Cardiac ventricle fibroblast (primary cell): ENCODE measurements at places on chromosomes 16 and 17. TPM values are rescaled to one million over a fixed set of nuclear protein-coding genes. Genes with fewer than 3 reads are reported as not detected.

PGAP6 gene
- total RNA-seq: 28.3 and 44.1 TPM in 2 replicates

IL34 gene
- total RNA-seq: 0.78 and 4.9 TPM in 2 replicates

KIF2B gene
- not detected in 2 replicates for total RNA-seq

WNK4 gene
- 1.4 and 1.5 TPM in 2 replicates for total RNA-seq

ICAM2 gene
- total RNA-seq: 12.2 and 17.6 TPM in 2 replicates

DHX40 gene
- total RNA-seq: 43.9 and 45.7 TPM in 2 replicates

TBX4 gene
- total RNA-seq: not detected in 2 replicates

TEX14 gene
- 0.34 TPM in 1 of 2 replicates, not detected in the other for total RNA-seq

TOX3 gene
- not detected in 2 replicates for total RNA-seq

PRR29 gene
- 0.49 and 0.69 TPM in 2 replicates for total RNA-seq

ZDHHC1 gene
- 8.8 and 11.4 TPM in 2 replicates for total RNA-seq

GAST gene
- not detected in 2 replicates for total RNA-seq

CNTNAP1 gene
- total RNA-seq: 15.3 and 15.6 TPM in 2 replicates

IL21R gene
- total RNA-seq: 0.05 and 0.25 TPM in 2 replicates

HBM gene
- not detected in 2 replicates for total RNA-seq

KRTAP4-7 gene
- total RNA-seq: not detected in 2 replicates

SECTM1 gene
- total RNA-seq: 8.6 and 12.6 TPM in 2 replicates

KDM6B gene
- total RNA-seq: 8.2 and 9.7 TPM in 2 replicates

NUBP2 gene
- total RNA-seq: 61.6 and 65.2 TPM in 2 replicates

NAT9 gene
- total RNA-seq: 20.5 and 23.5 TPM in 2 replicates

TNFRSF17 gene
- total RNA-seq: not detected in 2 replicates

TMED6 gene
- not detected in 2 replicates for total RNA-seq

KRT24 gene
- total RNA-seq: not detected in 2 replicates

DNASE1 gene
- total RNA-seq: 5.4 and 6.5 TPM in 2 replicates

DPEP3 gene
- not detected in 2 replicates for total RNA-seq

NARF gene
- 16.7 and 20.0 TPM in 2 replicates for total RNA-seq

SLC52A1 gene
- not detected in 2 replicates for total RNA-seq

PRSS36 gene
- 0.20 TPM in 1 of 2 replicates, not detected in the other for total RNA-seq

CTRL gene
- total RNA-seq: 0.62 TPM in 1 of 2 replicates, not detected in the other

NPB gene
- 0.62 and 1.8 TPM in 2 replicates for total RNA-seq

PPP4C gene
- total RNA-seq: 50.5 and 56.4 TPM in 2 replicates

KRT20 gene
- total RNA-seq: not detected in 2 replicates
